DND-41 (cell line): ENCODE measurements at places on chromosomes 5 and 9.

DNA sequence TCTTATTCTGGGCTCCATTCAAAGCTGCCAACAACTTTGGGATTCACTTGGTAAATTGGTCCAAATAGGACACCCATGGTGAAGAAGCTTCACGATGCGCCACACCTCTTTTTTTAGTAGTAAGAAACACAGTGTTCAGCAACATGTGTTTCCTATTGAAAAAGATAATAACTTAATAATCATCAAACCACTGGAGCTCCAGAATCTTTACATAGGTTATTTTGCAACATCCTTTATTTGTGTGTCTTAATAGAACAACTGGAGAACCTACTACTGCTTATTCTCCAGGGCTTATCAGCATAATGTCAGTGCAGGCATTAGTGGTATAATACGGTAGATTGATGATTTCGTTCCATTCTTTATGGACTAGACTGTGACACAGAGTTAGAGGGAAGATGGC, 63.3 kb upstream of the DAPK1 start:
- H3K27me3 ChIP-seq: no peaks in the 10 kb centered on the region
- DNase-seq: no peak
- H3K27ac ChIP-seq: no peak overlapping the region
- H3K4me1 ChIP-seq: no peaks in the 10 kb centered on the region
- H3K4me3 ChIP-seq: no peak overlapping the region

DNA sequence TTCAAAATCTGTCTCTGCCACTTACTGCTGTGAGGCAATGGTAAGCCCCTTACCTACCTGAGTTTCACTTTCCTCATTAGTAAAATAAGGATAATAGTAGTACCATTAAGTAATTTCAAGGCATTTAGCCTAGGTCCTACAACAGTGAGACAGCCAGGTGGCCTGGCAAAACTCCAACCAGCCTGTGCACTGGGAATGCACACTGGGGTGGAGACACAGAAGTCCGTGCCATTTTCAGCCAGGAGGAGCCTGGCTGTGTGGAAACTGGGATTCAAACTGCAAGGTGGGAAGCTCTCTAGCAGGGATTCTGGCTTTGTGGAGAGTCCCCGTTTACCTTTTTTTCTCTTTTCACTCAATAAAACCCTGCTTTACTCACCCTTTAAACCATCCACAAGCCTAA, 630.4 kb downstream of the PRELID2 start:
- no peak overlapping the region for H3K27ac ChIP-seq
- no peaks in the 10 kb centered on the region for H3K27me3 ChIP-seq
- H3K4me1 ChIP-seq: no peaks in the 10 kb centered on the region
- H3K36me3 ChIP-seq: no peaks in the 10 kb centered on the region

GRCh38 chr5:74017112-74017511, 391.1 kb downstream of the ARHGEF28 start:
- H3K4me1 ChIP-seq: no peaks in the 10 kb centered on the region
- no peaks in the 10 kb centered on the region for H3K36me3 ChIP-seq
- no peak overlapping the region for H3K27ac ChIP-seq
- no peak overlapping the region for H3K4me3 ChIP-seq

DNA sequence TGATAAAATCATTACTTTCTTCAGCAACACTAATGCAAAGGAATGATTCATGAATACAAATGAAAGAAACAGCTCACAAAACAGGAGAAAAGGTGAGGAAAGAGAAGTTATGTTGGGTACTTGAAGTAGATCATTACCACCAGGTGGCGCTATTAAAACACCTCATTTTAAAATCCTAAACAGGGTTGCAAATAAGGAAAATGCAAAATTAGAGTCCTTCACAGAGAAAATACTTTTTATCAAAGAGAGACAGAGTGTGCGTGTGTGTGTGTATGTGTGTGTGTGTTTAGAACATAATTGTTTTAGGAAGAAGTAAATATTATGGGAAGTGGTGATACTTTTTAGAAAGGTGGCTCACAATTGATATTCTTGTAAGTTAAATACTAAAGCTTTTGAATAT, 49.5 kb upstream of the CD180 start:
- no peak overlapping the region for H3K4me3 ChIP-seq
- no peaks in the 10 kb centered on the region for H3K27me3 ChIP-seq
- DNase-seq: no peak
- H3K4me1 ChIP-seq: peaks cover 36% of the 10 kb centered on the region
- H3K36me3 ChIP-seq: no peaks in the 10 kb centered on the region

GRCh38 chr5:51345106-51345505, 38.1 kb upstream of the ISL1 start:
- no peak for DNase-seq
- no peak overlapping the region for H3K4me3 ChIP-seq
- H3K36me3 ChIP-seq: no peaks in the 10 kb centered on the region
- no peak overlapping the region for H3K27ac ChIP-seq
- H3K27me3 ChIP-seq: no peaks in the 10 kb centered on the region

DNA sequence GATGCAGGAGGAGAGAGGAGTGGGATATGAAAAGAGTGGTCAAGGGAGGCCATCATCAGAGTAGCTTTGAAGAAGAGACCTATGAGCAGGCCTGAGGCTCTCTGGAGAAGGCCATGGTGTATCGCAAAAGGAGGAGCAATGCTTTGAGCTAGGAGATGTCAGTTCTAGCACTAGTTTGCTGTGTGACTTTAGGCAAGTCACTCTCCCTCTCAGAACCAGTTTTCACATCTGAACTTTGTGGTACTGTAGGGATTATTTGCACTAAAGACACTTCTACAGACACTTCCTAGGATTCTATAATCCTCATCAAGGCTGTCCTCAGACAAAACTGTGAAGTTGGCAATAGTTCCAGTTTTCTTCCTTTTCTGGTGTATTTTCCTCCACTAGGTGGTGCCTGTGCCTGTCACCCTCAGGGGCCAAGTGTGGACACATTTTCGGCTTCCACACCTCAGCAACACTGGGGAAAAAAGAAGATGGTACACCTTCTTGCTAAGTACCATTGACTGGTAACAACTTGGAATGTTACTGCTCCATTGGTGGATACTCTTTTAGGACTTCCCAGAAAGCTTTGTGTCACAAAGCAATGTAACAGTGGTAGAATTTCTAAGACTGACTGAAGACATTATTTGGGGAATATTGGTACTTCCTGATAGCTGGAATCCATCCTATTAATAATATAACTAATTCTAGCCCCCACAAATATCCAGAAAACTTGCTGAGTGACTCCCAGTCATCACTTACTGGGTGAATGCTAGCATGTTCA, 9.9 kb downstream of the PAPPA start:
- H3K27ac ChIP-seq: no peak overlapping the region
- H3K4me3 ChIP-seq: no peak overlapping the region
- no peaks in the 10 kb centered on the region for H3K4me1 ChIP-seq
- DNase-seq: no peak
- peaks cover 8% of the 10 kb centered on the region for H3K27me3 ChIP-seq

DNA sequence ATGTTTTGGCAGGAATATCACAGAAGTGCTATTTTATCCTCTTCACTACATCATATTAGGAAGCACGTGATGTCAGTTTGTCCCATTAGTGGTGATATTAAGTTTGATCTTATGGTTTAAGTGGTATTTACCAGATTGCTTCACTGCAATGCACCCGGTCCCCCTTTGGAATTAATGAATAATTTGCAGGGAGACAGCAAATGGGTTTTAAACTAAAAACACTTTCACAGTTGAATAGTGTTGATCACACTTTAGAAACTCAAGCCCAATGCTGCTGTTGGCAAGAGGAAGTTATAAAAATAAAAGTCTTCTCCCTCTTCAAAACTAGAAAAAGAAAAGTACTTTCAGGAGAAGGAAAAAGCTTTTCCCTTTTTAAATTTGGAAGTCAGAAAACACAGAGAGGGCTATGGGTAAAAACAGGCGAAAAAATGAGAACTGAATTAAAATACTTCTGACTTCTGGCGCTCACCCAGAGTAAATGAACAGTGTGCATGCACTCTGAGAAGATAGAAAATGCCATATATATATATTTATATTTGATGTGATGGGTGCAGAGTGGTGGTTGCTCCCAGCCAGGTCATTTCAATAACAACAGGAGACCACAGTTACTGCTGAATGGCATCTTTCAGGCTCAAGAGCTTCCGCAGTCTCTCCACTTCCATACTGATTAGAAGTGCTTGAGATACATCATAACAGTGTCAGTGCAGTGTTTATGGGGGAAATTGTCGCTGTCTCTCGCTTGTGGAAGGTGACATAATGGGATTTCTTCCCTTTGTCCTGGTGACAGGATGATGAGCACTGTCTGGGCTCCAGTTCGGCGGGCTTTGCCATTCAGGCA, 278.0 kb downstream of the ZSWIM6 start:
- H3K27ac ChIP-seq: no peak overlapping the region
- no peak for DNase-seq
- no peaks in the 10 kb centered on the region for H3K4me1 ChIP-seq

DNA sequence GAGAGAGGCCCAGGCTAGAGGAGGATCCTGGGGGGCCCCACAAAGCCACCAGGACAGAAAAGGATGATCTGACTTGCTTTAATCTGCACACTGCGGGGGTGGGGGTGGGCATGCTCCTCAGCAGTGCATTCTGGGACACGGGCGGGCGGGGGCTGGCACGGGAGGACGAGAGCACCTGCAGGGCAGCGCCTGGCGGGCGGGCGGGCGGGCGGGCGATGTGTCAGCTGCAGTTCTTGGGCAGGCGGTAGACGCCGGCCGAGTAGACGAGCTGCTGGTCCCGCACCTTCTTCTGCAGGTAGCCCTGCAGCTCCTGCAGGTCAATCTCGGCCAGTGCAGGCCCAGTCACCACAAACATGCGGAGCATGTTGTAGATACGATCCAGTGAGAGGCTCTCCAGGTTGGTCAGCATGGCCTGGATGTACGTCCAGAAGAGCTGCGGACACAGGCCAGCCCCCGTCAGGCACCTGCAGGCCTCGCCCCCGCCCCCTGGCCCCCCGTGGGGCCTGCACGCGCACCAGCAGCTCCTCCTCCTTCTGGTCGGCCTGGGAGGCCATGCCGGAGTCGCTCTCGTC, 3.0 kb upstream of the TMEM210 start:
- peaks cover under 1% of the 10 kb centered on the region for H3K36me3 ChIP-seq
- no peaks in the 10 kb centered on the region for H3K4me1 ChIP-seq
- no peaks in the 10 kb centered on the region for H3K27me3 ChIP-seq
- H3K4me3 ChIP-seq: no peak overlapping the region

DNA sequence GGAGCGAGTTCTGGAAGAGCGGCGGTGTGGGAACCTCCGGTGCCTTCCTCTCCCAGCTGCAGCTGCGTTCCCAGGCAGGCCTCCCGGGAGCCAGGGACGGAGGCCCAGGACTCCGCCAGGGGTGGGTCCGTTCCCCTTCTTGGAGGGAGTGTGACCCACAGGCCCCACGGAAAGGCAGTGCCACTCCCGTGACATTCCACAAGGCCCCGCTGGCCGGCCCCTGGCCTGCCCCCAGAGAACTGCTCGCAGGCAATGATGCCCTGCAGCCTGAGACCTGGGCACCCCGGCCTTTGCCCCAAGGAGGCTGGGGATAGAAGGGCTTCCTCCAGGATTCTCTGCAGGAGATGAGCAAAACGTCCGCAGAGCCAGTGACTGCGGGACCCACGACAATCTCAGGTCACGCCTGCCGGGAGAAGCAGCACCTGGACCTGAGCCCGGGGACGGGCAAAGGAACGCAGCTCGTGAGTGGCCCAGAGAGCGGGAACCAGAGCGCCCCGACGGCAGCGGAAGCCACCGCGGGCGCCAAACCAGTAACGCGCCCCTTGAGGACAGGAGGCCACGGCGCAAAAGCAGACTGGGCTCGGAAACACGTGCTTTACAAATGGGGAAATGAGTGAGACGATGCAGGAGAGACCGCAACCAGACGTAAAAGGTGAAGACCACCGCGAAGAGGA, 9.3 kb downstream of the OBP2B start:
- H3K4me1 ChIP-seq: no peaks in the 10 kb centered on the region
- H3K27me3 ChIP-seq: no peaks in the 10 kb centered on the region
- H3K36me3 ChIP-seq: no peaks in the 10 kb centered on the region
- no peak overlapping the region for H3K27ac ChIP-seq
- no peak overlapping the region for H3K4me3 ChIP-seq
- DNase-seq: no peak

DNA sequence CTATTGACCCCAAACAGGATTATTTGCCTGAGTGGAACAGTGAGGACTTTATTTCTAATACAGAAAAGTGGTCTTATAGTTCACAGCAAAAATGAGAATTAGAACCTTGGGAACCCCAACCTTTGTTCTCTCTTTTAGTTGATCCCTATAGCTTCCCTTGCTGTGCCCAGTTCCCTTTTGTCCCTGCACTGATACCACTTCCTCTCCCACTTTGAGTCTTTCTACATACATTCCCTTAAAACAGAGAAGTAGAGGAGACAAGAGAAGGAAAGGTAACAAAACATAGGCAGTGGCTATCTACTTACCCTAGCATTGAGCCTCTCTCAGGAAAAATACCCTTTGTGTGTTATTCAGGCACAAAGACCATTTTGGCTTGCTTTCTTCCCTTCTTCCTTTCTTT, 246.4 kb downstream of the FAM114A2 start:
- H3K36me3 ChIP-seq: no peaks in the 10 kb centered on the region
- no peaks in the 10 kb centered on the region for H3K27me3 ChIP-seq
- no peak overlapping the region for H3K27ac ChIP-seq
- H3K4me1 ChIP-seq: no peaks in the 10 kb centered on the region
- no peak for DNase-seq
